ENCODE measurements at places on chromosomes 1 and 21. TPM values are rescaled to one million over a fixed set of nuclear protein-coding genes. Genes with fewer than 3 reads are reported as not detected.

HRNR gene
- under 0.01 TPM for total RNA-seq

RSPH1 gene
- total RNA-seq = 0.36 TPM

TMEM51 gene
- 15.9 TPM for total RNA-seq

KRTAP10-12 gene
- not detected for total RNA-seq

NR5A2 gene
- total RNA-seq = under 0.01 TPM

MYBPH gene
- not detected for total RNA-seq

Data from nasal cavity respiratory epithelium epithelial cell of viscerocranial mucosa (primary cell).